ENCODE measurements at places on chromosomes 6 and 20. TPM values are rescaled to one million over a fixed set of nuclear protein-coding genes. Genes with fewer than 3 reads are reported as not detected.

GRCh38 chr6:157699777-157700636, 123.0 kb upstream of the SNX9 start:
- H3K27me3 ChIP-seq: no peaks in the 10 kb centered on the region
- H3K4me3 ChIP-seq: no peak overlapping the region
- no peak for DNase-seq
- H3K4me1 ChIP-seq: no peaks in the 10 kb centered on the region

Gene TCF15
- not detected for total RNA-seq

Gene KCNG1
- 2.8 TPM for total RNA-seq

- no peak overlapping the region for H3K27ac ChIP-seq
- no peak overlapping the region for H3K4me3 ChIP-seq
- H3K27me3 ChIP-seq: no peaks in the 10 kb centered on the region
- H3K4me1 ChIP-seq: peaks cover 4% of the 10 kb centered on the region
Measured at GRCh38 chr6:34924831-34925625, 36.0 kb downstream of the ANKS1A start.

DNA sequence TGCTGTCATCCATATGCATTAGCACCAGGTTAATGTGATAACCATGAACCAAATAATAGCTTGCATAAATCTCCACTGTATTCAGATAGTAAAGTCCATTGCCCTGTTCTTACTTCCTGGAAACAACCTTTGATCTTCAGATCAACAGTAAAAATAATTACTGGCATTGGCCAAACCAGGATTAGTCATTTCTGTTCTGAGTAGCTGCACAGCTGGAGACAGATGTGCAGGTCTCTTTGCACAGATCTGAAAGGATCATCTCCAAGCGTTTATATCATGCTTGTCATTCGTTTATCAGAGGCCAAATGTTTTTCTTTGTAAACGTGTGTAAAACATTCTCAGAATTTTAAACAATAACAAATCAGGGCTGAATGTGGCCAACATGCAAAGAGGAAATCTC, 134.4 kb upstream of the HMGCLL1 start:
- H3K27me3 ChIP-seq: no peaks in the 10 kb centered on the region
- no peaks in the 10 kb centered on the region for H3K36me3 ChIP-seq
- no peak overlapping the region for H3K27ac ChIP-seq
- H3K4me3 ChIP-seq: no peak overlapping the region
- no peaks in the 10 kb centered on the region for H3K4me1 ChIP-seq

DNA sequence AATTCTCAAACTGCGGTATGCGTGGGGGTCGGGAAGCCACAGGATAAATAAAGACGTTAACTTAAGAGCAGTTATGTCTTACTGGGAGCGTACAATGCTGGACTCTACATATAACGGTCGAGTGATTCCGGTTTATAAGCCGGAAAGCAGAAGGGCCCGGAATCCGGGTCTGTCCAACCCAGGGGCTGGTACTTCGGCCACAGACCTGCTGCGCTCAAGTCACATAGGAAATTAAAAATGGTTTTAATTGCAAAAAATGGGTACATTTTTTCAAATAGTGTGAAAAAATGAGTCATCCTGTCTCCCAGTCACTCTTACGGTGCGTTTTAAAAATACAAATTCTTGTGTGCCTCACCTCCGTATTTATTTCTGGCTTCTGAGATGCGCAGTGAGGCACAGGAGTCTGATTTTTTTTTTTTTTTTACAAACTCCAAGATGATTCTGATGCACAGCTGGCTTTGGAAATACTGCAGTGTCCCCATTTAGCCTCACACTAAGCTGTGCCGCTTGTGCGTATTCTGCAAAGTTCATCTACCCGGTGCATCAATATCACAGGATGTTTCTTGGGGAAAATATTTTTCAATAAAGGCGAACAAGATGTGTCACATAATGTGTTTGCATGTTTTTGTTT, 1.0 kb downstream of the PCIF1 start:
- peak overlapping the region; percentile 92 for H3K27ac ChIP-seq
- no peak for DNase-seq
- H3K36me3 ChIP-seq: peaks cover 25% of the 10 kb centered on the region
- H3K4me3 ChIP-seq: peak overlapping the region; percentile 97
- no peaks in the 10 kb centered on the region for H3K27me3 ChIP-seq
- peaks cover 27% of the 10 kb centered on the region for H3K4me1 ChIP-seq

DNA sequence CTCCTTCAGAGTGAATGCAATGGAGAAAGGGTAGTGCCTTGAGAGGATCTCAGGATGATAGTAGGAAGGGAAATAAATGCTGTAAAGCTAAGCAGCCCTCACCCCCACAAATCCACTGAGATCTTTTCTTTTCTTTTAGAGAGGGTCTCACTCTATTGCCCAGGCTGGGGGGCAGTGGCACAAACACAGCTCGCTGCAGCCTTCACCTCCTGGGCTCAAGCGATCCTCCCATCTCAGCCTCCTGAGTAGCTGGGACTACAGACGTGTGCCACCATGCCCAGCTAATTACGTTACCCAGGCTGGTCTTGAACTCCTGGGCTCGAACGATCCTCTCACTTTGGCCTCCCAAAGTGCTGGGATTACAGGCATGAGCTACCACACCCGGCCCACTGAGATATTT, 16.0 kb upstream of the AVP start:
- H3K4me3 ChIP-seq: no peak overlapping the region
- no peak for DNase-seq
- peaks cover 1% of the 10 kb centered on the region for H3K27me3 ChIP-seq
- H3K27ac ChIP-seq: no peak overlapping the region

- H3K27ac ChIP-seq: no peak overlapping the region
- no peaks in the 10 kb centered on the region for H3K4me1 ChIP-seq
- H3K4me3 ChIP-seq: no peak overlapping the region
Measured at GRCh38 chr6:56279331-56280080, 32.1 kb upstream of the COL21A1 start.

GRCh38 chr20:62142252-62143080, 728 bp downstream of the PSMA7 start:
- peak overlapping the region; percentile 91 for H3K27ac ChIP-seq
- H3K4me1 ChIP-seq: peaks cover 58% of the 10 kb centered on the region
- peaks cover 43% of the 10 kb centered on the region for H3K36me3 ChIP-seq
- H3K4me3 ChIP-seq: peak overlapping the region; percentile 89

Gene CST5
- total RNA-seq: not detected

All from activated CD4-positive, alpha-beta T cell treated with anti-CD3 and anti-CD28 coated beads for 36 hours (primary cell).